ENCODE measurements at places on chromosomes 4 and X. TPM values are rescaled to one million over a fixed set of nuclear protein-coding genes. Genes with fewer than 3 reads are reported as not detected.

INTS6L gene
- 4.3 TPM for total RNA-seq

EREG gene
- 0.12 TPM for total RNA-seq

ALAS2 gene
- total RNA-seq = not detected

GYPA gene
- not detected for total RNA-seq

DMD gene
- 31.4 TPM for total RNA-seq
